ENCODE measurements at places on chromosomes 2 and 18.

DNA sequence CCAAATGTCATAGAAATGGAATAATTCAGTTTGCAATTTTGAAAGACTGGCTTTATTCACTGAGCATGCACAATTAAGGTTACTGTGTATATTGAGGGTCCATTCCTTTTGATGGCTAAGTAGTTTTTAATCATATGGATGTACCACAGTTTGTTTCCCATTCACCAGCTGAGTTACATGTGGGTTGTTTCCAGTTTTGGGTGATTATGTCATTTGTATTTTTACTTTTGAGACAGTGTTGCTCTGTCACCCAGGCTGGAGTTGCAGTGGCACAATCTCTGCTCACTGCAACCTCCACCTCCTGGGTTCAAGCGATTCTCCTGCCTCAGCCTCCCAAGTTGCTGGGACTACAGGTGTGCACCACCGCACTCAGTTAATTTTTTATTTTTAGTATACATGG, 80.8 kb upstream of the MGAT4A start:
- DNase-seq, result no peak

DNA sequence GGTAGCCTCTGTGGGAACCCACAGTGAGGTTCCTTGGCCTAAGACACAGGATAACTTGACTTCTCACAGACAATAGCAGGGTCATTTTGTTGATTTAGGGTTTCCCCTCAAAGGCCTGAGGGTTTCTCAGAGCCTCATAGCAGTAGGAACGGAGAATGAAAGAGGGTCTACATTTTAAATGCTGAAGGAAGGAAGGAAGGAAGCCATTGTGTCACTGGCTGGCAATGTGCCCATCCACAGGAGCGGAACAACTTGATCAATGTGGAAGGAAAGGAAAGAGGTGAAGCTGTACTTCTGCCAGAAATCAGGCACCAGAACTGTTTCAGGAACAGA, 5.1 kb downstream of the IL1B start:
- DNase-seq, result no peak

GRCh38 chr2:64045938-64046337, 26.7 kb upstream of the VPS54 start:
- no peak for DNase-seq

- DNase-seq, result no peak
Measured at GRCh38 chr18:67845035-67845434, 328.5 kb upstream of the DSEL start.

DNA sequence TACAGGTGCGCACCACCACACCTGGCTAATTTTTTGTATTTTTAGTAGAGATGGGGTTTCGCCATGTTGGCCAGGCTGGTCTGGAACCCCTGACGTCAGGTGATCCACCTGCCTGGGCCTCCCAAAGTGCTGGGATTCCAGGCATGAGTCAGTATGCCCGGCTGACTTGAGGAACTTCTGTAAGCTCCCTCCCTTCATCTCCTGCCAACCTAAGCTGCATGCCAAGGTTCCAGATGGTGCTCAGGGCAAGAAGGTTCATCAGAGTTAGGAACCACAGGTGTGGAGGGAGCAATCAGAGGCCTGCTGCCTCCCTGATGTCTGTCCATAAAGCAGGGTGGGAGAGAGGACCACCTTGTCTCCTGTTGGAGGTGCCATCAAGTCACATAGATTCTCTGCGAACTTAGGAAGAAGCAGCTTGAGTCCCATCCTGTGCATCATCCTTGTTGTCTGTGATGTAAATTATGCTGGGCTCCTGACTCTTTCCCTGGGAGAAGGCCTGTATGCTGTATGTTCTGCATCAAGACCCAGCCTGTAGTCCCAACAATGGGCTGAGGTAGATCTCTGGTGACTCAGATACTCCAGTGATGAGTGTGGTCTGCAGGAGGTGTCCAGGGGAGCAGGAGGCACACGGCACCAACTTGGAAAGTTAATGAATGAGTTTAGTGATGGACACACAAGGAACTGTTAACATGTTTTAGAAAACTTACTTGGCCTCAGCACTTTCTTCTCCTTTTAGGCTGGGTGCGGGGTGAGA, 53.1 kb downstream of the TMEM17 start:
- DNase-seq, result no peak

GRCh38 chr2:35503738-35504199, 851.8 kb upstream of the CRIM1 start:
- DNase-seq, result no peak

DNA sequence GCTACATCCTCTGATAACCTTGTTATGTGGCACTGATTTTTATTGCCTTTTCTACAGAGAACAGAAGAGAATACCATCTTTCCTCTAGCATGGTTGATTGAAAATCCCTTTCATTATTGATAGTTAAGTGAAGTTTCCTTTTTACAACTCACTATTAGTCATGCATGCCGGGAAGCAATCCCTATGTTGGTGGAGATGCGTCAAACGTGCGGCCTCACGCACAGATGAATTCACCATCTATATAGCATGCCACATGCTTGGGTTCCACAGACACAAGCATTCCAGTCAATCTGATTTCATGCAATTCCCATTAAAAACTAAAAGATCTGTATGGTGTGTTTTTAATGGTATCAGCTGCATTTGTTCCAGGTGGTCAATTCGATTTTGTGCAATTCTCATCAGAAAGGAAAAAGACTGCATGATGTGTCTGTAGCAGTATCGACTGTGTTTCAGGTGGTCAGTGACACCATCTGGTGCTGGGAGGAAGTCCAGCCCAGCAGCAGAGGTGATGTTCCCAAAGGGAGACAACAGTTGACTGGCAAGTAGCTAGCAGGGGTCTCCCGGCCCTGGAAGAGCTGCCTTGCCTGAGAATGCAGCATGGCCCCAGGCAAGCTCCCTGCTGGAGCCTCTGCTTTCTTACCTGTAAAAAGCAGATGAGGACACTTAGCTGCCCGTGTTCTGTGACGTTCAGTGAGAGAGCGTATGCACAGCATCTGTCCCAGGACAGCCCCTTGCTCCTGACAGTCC, 151.3 kb upstream of the NCK2 start:
- DNase-seq, result no peak

- DNase-seq, result no peak
Measured at GRCh38 chr2:65450810-65451209, 18.4 kb upstream of the SPRED2 start.

GRCh38 chr2:238911376-238912227, 63.7 kb downstream of the TWIST2 start:
- DNase-seq, result no peak

GRCh38 chr2:156445296-156446220, 9.4 kb downstream of the GPD2 start:
- DNase-seq, result no peak

- peak; percentile 81 for DNase-seq
Measured at GRCh38 chr2:20224716-20225293, at the start of gene SDC1. SDC1 (minus strand) TSS chr2:20225130; CDS start chr2:20224867, 263 bp downstream.

GRCh38 chr2:230907361-230908091, 17.5 kb downstream of the GPR55 start:
- DNase-seq, result no peak

- no peak for DNase-seq
Measured at GRCh38 chr2:96495982-96496629, 9.1 kb downstream of the NEURL3 start.

DNA sequence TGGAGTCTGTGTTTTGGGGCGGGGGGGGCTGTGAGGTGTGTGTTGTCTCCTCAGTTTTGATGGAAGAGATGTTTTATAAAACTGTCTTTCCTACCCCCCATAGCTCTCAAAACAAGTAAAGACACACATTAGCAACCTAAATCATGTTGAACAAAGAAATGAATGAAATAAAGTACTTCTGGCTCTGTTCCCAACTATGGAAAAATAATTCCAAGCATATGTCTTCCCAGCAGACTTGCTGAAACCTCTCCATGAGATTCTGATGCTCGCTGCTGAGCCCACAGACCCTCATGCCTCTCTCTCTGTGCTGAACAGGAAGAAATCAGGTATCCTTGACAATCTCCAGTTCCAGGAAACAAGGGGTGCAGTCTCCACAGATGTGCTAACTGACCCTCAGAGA, 226.7 kb upstream of the KLHL29 start:
- no peak for DNase-seq

GRCh38 chr2:1586251-1586922, 157.9 kb downstream of the PXDN start:
- DNase-seq, result no peak

DNA sequence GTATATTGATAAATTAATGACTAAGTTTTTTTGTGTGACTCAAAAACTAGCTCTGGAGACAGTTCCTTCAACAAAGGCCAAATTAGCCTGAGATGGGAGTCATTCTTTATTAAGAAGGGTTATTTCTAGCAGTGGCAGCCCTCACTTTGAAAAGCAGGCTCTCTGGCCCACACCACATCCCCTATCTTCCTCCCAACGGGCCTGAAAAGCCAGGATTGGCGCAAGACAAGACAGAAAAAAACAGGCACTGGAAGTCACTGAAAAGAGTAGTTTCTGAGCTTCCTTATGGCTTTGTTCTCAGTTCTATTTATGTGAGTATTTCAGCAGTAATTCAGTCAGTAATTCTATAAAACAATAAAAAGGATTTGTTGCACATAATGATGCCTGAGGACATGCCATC, 149.0 kb downstream of the LAMA3 start:
- DNase-seq, result no peak

- no peak for DNase-seq
Measured at GRCh38 chr2:126809340-126809739, 89.3 kb upstream of the TEX51 start.

- DNase-seq, result no peak
Measured at GRCh38 chr2:185990861-185991525, 252.4 kb downstream of the FSIP2 start.

DNA sequence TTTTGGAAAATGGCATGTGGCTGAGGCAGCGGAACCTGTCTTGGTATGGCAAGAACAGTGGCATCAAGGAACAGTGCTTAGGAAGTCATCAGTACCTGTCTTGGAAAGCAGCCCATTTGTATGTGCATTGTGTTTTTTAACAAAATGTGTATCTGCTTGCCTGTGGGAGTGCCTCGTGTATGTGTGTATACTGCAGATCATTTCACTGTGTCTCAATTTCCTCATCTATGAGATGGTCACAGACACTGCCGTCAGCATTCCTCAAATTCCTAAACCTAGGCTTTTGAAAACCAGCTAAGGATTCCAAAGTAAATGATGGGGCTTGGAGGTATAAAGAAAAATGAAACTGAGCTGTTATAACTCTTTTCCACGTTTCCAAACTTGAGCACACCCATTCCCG, 441.3 kb downstream of the RND3 start:
- no peak for DNase-seq

GRCh38 chr2:122378521-122378920, 623.1 kb downstream of the TSN start:
- DNase-seq, result no peak

GRCh38 chr2:220504938-220505503, 877.6 kb downstream of the SLC4A3 start:
- DNase-seq, result peak; percentile 5

- DNase-seq, result peak; percentile 51
Measured at GRCh38 chr2:98912221-98912851, 23.7 kb downstream of the CRACDL start.

DNA sequence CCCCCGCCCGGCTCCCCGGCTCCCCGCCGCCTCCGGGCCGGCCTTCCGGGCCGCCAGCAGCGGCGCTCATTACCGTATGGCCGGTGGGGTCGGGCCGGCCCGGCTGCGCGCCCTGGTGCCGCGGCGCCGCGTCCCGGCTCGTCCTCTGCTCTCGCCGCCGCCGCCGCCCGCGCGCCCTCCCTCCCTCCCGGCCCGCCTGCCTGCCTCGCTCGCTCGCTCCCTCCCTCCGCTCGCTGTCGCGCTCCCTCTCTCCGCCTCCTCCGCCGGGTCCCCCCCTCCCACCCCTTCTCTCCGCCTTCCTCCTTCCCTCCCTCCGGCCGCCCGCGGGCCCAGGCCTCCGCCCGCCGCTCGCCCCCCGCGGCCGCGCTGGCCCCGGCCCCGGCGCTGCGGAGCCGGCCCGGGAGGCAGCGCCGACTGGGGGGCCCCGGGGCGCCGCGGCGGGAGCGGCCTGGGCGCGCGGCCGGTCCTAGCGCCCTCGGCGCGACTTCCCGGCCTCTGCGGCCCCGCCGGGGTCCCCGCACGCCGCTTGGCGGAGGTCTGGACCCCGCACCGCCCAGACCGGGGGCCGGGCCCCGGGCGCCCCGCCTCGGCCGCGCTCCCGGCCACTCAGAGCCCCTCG, at the start of gene DNMT3A:
Gene DNMT3A (minus strand): TSS at position 173 of the 619 bp plus-strand sequence. CDS start 27,941 bp downstream, outside the sequence.
- peak; percentile 59 for DNase-seq

DNA sequence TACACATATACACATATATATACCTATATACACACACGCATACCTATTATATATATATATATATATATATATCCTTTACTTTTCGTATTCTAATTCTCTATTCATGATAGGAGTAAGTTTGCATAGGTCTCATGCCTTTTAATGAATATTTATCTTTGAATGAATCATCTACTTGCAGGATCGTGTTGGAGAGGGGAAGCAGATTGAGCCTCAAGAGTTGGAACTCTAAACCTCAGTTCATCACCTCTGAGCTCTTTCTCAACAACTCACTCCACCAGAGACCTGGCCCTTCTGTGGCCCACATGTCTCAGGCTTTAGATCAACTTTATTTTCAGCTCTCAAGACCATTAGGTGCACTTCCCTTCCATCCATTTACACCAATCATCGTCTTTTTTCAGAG, 490.4 kb upstream of the ID2 start:
- DNase-seq, result no peak

- peak; percentile 99 for DNase-seq
Measured at GRCh38 chr18:11857177-11857887, 6.1 kb downstream of the CHMP1B start.

DNA sequence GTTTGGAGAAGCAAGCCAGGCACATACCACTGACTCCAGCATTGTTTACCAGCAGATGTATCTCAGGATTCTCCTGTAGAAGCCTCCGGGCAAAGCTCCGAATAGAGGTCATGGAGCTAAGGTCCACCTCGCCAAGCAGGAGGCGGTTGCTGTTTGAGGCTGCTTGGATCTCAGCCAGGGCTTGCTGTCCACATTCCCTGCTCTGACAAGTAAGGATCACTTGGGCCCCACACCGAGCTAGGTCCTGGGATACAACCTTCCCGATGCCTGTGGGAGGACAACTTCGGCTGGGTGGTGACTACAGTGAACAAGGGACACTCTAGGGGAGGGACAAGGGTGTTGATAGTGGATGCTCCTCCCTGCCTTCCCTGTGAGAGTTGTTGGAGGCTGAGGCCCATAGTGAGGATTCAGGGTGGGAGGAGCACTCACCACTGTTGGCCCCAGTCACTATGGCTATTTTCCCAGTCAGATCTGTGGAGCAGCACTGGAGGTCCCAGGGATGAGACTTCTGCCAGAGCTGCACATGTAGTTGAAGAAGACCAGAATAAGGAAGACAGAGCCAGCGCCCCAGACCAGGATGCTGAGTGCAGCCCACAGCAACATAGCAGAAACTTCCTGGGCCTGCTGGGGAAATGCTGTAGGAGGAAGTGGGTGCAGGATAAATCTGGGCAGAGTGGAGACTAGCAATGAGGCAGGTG, 8.3 kb downstream of the C2orf81 start:
- DNase-seq, result no peak

DNA sequence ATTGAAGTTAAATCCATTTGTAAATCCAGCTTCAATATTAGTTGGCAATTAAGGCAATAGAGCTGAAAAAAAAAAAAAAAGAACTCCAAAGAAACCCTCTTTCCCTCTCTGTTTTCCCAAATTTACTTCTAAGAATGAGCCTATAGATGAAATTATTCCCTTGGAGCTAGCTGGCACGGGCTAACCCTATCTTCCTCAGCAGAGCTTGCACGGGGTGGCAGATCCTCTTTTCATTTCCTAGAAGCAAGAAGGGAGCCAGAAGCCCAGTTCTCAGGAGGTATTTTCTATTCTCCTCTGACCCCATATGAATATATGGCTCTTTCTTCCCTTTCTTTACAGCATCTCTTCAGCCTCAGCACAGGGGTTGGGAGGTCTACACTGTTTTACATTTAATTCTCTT, 426.0 kb downstream of the TGIF1 start:
- DNase-seq, result no peak

GRCh38 chr2:69594341-69594740, 49.2 kb downstream of the AAK1 start:
- no peak for DNase-seq

- DNase-seq, result no peak
Measured at GRCh38 chr2:19669126-19669525, 232.7 kb downstream of the TTC32 start.
